ENCODE measurements at places on chromosomes 7 and 10.
A peak's percentile ranks its signal among the peaks of the same experiment; 100 is the strongest.

GRCh38 chr7:82729172-82730030, 285.8 kb upstream of the CACNA2D1 start:
- DNase-seq, result no peak

- no peak for DNase-seq
Measured at GRCh38 chr7:133688483-133689239, 435.8 kb downstream of the EXOC4 start.

DNA sequence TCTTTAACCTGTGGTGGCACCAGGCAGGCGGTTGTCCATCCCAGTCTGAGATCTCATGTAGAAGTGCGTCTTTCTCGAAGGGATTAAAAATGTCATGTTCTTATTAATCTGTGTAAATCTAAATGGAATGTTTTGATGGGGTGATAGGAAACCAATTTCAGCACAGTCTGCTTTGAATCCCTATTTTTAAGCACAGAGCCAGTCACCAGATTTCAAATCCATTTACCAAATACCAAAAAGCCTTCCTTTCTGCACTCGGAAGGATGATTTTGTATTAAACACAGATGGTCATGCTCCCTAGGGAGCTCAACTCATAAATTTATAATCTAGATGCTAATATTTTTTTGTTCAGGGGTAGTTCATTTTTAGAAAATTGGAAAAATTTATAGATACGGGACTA, 160.6 kb upstream of the AOAH start:
- no peak for DNase-seq

DNA sequence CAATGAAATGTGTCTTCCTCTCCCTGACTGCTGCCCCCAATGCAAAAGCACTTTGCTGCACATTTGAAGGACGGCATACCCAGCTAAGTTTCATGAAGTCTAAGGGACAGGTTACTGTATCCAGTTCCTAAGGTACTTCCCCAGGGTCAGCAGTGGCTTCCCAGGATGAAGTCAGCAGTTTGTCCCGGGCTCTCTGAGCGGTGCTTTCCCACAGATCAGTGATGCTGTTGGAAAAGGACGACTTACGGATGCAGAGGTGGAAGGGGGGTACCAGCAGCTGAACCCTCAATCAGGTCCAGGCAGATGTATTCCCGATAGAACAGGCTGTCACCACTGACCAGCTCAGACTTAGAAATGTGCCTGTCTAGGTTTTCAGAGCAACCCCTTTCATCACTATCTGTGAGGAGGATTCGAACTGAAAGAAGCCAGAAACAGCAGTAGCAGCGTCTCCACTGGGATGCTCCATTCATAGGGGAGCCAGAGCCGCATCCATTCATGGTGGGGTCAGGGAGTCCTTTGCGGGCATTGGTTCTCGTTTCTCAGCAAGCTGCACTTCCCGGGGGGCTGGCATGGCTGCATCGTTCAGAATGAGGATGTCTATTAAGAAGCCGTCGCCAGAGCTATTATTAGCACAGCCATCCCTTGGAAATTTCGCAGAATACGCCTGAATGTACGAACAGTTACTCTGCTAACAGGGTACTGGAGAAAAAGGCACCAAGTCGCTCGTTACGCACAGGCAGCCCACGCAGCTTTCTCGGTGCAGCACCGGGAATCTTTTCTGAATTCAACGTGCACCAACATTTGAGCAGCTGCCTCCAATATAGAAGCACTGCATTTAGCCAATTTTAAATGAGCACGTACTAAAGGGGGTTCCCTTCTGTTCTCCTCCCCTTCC, 303.7 kb downstream of the PRPF18 start:
- no peak for DNase-seq

- no peak for DNase-seq
Measured at GRCh38 chr10:35495521-35496119, 109.5 kb upstream of the GJD4 start.

DNA sequence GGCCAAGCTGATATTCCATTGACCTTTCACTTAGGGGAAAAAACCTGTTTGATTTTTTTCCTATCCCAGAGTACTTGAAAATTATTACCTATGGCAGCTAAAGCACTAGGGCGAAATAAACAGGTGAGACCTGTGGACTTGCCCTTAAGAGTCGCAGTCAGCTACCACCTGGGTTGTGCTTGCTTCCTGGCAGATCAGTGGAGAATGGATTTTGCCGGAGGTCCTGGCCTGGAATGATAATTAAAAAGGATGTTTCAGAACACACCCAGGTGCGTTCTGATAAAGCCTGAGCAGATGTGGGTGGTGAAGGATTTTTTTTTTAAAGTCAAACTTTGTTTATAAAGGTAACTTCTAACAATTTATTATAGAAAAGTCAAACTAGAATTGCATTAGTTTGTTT, 59.1 kb downstream of the AUTS2 start:
- no peak for DNase-seq

- DNase-seq, result no peak
Measured at GRCh38 chr7:78101076-78101475, 302.5 kb downstream of the PHTF2 start.

DNA sequence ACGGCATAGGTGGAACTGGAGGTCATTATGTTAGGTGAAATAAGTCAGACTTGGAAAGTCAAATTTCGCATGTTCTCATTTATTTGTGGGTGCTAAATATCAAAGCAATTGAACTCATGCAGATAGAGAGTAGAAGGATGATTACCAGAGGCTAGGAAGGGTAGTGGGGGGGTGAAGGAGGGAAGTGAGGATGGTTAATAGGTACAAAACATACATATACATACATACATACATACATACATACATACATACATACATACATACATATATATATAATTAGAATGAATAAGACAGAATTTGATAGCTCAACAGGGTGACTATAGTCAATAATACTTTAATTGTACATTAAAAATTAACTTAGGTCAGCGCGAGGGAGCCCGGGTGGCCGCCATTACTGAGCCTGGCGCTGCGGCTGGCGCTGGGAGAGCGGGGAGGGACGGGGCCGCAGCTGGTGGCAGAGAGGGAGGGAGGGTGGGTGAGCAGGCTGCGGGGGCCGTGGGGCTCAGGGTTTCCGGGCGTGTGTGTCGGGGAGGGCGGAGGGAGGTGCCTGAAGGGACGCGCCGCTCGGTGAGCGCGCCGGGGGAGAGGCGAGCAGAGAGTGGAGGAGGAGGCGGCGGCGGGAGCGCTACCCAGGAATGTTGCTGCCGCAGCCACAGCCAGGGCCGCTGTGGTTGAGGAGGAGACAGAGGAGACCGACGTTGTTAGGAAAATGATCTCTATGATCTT, 85.8 kb upstream of the EGFR start:
- peak; percentile 53 for DNase-seq

- no peak for DNase-seq
Measured at GRCh38 chr10:31424473-31424872, 105.5 kb downstream of the ZEB1 start.

DNA sequence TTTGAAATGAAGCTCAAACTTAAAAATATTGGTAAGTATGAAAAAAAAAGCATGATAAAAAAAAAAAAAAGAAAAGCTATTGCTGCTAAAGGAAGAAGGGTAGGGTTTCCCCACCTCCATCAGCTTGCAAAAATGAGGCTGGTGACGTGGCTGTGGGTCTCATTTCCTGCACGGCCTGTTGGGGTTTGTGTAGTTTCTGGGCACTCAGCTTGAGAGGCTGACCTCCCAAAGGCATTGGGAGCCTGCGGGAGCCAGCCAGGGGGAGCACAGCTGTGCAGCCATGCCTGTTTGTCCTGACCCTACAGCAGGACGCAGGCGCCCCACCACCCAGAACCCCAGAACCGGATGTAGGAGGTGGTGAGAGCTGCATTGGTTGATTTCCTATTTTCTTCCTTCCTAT, 48.8 kb upstream of the CARD11 start:
- no peak for DNase-seq

All from liver (tissue), 10 donors.